Right atrium auricular region (tissue), 2 donors: ENCODE measurements at places on chromosomes 12 and 14. TPM values are rescaled to one million over a fixed set of nuclear protein-coding genes. Genes with fewer than 3 reads are reported as not detected.

The GALNT16 gene
- 17.9 TPM for total RNA-seq

The TGFB3 gene
- total RNA-seq, result 99.1 TPM

The RHOJ gene
- total RNA-seq, result 5.9 TPM

The OR10G2 gene
- total RNA-seq, result not detected

The GARIN6 gene
- total RNA-seq, result not detected

DNA sequence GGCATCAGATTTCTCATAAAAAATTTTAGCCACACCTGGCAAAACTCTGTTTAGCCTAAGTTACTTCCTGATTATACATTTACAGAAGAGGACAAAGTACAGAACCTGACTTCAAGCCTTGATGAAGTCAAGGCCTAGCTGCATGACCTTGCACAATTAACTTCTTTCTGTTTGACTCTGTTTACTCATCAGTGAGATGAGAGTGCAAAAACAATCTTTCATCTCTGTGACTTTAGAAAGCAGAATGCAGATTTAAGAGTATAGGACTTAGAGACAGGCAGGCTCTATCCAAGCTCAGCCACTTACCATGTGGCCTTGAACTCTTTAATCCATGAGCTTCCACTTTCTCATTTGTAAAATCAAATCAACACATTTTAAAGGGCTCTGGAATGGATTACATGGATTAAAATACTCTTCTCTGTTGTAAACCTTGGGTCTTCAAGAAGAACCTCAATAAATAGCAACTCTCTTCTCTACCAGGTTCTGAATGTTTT is 1178.9 kb downstream of the FLRT2 start:
- no peak overlapping the region for H3K27ac ChIP-seq
- H3K4me1 ChIP-seq, result no peaks in the 10 kb centered on the region
- no peaks in the 10 kb centered on the region for H3K36me3 ChIP-seq
- H3K27me3 ChIP-seq, result no peaks in the 10 kb centered on the region
- DNase-seq, result no peak

DNA sequence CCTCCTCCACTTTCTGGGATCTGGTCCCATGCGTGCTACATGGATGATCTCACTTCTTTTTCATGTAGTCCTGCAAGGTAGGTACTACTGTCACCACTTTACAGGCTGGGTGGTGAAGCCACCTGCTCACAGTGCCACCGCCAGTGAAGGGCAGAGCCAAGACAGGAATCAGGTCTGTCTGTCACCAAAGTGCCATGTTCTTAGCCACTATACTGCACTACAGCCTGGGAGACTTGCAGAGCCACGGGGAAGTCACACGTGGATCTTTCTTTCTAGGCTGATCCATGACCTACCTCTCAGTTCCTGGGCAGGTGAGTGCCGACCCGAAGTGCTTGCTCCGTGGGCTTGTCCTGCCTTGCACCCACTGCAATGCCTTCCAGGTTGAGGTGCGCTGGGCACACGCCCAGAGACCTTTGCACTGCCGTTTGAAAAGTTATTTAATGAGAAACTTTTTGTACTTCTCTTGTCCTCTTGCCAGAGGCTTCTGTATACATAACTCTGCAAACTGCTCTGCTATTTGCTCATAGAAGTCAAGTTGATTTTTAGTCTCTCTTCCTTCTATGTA is 19.7 kb upstream of the CLMN start:
- H3K4me3 ChIP-seq, result no peak overlapping the region
- no peak overlapping the region for H3K27ac ChIP-seq
- no peaks in the 10 kb centered on the region for H3K27me3 ChIP-seq
- no peak for DNase-seq

GRCh38 chr14:36021030-36021422 is 155.5 kb downstream of the PTCSC3 start:
- H3K27ac ChIP-seq, result no peak overlapping the region
- no peak overlapping the region for H3K4me3 ChIP-seq
- H3K27me3 ChIP-seq, result no peaks in the 10 kb centered on the region

DNA sequence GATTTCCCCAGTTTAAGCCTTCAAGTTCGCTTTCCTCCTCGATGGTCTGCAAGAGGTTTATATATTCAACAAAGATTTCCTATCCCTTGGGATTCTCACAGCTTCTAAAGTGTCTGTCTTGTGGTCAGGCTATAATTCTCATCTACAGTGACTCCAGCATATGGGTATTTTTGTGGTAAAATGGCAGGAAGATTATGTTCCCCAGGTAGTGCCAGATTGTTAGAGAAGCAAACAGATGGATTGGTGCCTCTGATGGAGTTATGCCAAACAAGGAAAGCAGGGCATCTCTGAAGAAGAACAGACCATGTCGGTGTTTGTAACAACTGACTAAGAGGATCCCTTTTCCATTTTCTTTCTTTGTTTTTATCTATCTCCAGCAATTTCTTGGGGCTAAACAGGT is 5.5 kb upstream of the CCDC175 start:
- no peaks in the 10 kb centered on the region for H3K4me1 ChIP-seq
- no peaks in the 10 kb centered on the region for H3K36me3 ChIP-seq
- no peak for DNase-seq
- no peak overlapping the region for H3K27ac ChIP-seq
- H3K27me3 ChIP-seq, result no peaks in the 10 kb centered on the region

DNA sequence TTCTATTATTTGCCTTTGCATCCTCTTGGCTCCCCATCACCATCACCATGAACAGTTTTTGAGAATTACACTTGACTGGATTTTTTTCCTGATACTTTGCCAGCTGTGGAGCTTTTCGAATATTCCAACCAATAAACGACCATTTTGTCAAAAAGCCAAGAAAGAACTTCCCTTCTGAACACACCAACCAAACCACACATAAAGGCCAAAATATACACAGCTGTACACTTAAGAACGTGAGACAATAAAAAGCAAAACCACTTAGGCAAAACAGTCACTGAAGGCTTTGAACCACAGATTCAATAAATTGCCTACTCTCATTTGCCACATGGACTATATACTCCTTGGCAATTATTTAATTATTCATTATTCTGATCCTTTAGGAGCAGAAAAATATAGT is 1.1 kb downstream of the C14orf93 start:
- peaks cover 17% of the 10 kb centered on the region for H3K4me1 ChIP-seq
- no peaks in the 10 kb centered on the region for H3K36me3 ChIP-seq
- H3K4me3 ChIP-seq, result no peak overlapping the region
- H3K27me3 ChIP-seq, result no peaks in the 10 kb centered on the region
- no peak for DNase-seq

- H3K4me1 ChIP-seq, result no peaks in the 10 kb centered on the region
- DNase-seq, result no peak
These were observed 179.1 kb downstream of the AACS start for GRCh38 chr12:125244338-125244737.

DNA sequence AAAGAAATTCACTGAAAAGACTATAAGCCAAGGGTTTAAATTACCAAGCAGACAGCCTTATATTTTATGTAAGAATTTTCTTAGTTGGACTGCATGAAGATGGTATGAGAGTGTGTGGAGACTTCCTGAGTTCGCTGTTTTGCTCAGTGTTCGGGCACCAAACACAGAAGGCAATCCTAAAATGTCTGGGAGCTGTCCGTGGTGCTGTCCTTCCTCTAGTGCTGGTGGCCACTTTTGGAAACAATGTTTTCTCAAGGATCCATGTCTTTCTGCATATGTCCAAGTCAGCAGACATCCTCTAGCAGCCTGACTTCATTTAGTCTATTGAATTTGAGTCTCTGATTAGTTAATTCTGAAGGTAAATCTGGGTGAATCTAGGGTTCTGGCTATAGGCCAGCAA is 135.8 kb downstream of the SLC8A3 start:
- no peak for DNase-seq
- no peak overlapping the region for H3K27ac ChIP-seq
- H3K4me1 ChIP-seq, result no peaks in the 10 kb centered on the region
- no peaks in the 10 kb centered on the region for H3K27me3 ChIP-seq
